ENCODE measurements at places on chromosomes 2 and 18.

- no peak for DNase-seq
Observed at GRCh38 chr2:23918837-23919489, 8.0 kb downstream of the ATAD2B start.

- no peak for DNase-seq
Observed at GRCh38 chr2:231113489-231113888, 11.4 kb downstream of the HTR2B start.

DNA sequence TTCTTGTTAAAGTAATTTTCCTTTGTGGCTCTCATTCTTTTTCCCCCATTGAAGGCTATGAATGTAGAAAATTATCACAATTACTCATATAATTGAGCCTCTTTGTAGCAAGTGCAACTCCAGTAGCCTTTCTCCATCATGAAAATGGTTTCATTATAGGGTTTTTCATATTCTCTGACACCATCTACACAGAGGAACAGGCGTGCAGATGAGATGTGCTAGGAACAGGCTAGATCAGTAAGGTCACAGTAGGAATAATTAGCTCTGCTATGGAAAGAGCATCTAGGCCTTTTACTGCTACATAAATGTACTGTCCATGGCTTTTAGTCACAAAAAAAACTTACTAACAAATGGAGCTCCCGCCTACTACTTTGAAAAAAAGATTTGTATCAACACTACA is 12.6 kb upstream of the DLX1 start:
- DNase-seq: no peak

DNA sequence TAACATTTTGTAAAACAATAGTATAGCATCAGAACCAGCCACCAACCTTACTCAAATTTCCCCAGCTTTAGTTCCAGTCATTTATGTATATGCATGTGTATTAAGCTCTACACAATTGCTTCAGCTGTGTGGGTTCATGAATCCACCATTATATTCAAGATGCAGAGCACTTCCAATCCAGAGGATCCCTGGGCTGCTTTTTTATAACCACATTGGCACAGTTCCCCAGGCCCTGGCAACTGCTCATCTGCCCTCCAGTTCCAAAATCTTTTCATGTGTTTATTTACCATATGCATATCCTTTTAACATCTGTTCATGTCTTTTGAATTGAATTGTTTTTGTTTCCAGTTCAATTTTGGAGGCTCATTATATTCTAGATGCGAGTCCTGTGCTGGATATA is 482.9 kb upstream of the HS6ST1 start:
- no peak for DNase-seq

DNA sequence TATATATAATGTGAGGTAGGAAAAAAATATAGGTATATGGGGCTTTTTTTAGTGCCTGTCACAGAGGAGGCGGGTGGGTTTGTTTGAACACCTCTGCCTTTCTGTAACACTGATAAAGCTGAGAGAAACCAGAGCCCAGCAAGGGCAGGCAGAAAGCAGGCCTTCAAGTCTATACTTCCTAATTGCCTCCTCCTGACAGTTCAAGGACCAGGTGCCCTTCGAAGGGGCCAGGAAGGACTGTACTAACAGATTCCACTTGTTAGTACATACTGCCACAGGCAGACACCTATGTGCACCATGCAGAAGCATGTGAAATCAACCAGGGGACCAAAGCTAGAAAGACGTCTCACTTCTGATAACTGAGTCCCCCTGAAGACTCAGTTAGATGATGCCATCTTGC is 13.8 kb downstream of the SLC1A4 start:
- DNase-seq: no peak

DNA sequence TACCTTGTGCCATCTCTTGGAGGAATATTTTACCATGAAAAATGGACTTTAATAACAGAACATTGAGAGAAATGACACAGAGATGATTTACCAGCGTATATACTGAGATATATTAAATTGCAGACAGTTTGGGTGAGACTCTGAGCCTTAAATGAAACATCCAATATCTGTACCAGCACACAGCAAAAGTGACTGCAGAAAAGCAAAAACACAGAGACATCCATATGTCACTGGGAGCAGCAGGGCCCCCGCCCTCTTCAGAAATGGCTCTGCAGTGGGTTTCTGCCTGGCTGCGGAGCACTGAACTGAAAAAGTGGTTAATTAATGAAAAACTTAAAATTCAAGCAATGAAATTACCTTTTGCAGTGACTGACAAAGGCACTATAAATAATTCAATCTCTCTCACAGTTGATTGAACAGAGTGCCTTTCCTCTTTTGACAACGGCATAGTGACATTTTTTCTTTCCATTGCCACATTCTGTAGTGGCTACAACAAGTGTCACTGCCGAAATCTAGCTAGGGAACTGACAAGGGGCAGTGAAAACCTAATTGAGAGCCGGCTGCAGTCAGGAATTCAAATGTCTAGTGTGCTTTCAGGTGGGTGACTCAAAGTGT is 353.4 kb downstream of the ALK start:
- no peak for DNase-seq

- DNase-seq: no peak
Observed at GRCh38 chr18:59468821-59469220, 109.8 kb upstream of the LMAN1 start.

DNA sequence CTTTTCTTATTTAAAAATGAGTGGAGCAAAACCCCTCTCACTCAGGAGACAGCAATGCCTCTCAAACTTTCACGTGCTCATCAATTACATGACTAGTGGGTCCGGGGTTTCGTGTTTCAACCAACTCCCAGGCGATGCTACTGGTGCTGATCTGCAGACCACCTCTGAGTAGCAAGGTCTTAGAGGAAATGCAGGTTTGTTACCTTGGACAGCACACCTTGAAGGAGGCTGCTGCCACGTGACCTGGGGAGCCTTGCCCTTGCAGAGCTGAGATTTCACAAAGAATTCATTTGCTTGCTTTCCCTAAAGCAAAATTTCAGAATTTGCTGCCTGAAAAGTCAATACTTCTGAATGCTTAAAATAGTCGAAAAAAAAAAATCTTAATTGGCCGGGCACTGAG is 32.4 kb downstream of the SMIM21 start:
- no peak for DNase-seq

- no peak for DNase-seq
Observed at GRCh38 chr2:59734743-59735142, 818.7 kb downstream of the BCL11A start.
